ENCODE measurements at places on chromosomes 6 and 20.

DNA sequence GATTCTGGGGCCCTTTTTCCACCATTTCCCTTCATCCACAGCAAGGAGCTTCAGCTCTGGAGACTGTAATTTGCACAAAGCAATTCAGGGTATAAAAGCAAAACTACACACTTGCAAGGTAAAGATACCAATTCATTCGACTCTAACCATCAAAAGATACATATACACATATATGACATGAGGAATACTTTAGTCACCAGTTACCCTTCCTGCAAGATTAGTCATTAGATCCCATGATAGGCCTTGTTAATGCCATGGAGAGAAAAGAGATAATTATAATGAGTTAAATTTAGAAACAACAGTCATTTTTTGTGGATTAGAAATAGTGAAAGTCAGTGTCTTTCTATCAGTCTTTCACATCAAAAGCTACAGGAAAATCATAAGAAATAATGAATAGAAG lies 204.2 kb downstream of the KCNQ5 start:
- DNase-seq, result no peak

- DNase-seq, result no peak
Measured at GRCh38 chr6:132400883-132401617, at the start of gene MOXD1. TSS of gene MOXD1 (minus strand) at chr6:132401475. CDS start at chr6:132401426, 49 bp downstream.

DNA sequence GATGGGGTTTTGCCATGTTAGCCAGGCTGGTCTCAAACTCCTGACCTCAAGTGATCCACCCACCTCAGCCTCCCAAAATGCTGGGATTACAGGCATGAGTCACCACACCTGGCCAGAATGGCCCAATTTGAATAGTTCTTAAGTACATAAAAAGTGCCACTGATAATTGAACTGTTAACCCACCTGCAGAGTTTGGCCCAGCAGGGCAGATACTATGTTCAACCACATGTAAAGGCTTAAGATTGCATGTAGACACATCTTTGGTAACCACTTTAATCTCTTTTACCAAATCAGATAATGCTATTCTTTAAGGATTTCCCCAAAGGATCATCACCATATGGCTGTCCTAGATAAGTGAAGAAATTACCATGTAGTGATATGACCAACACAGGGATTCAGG lies 21.3 kb upstream of the SGK1 start:
- no peak for DNase-seq

DNA sequence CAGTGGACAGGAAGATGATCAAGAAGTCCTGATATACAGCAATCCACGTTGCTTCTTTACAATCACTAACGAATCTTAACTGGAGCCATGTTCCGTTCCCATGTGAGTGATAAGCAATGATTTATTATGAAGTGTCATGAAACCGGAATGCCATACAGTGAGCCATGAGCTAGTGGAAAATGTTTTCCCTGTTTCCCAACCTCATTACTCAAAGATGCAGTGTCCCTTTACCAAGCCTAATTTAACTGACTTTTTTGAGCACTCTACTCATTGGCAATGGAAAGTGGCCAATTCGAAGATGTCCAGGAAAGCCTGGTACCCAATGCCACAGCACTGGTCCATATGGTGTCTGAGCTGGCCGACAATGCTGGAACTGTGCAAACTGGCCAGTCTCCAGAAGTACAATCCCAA lies 148.3 kb downstream of the ZNF217 start:
- no peak for DNase-seq

- DNase-seq, result no peak
Measured at GRCh38 chr6:16288163-16288562, 49.8 kb downstream of the GMPR start.

DNA sequence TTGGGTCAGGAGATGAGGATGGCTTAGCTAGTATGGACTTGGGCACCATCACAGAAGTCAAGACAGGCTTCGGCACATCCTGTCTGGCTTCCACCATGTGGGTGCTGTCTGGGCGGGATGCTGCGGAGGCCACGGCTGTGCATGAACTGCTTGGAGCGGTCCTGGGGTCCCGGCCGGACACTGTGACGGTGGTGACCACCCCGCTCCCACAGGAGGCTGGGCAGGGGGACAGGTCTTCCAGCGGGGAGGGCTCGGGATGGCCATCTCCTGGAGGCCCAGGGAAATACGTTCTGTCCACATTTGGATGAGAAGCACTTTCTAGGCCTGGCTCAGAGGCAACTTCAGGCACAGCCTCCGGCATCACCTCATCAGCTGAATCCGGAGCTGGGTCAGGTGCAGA lies 32.1 kb upstream of the TCFL5 start:
- DNase-seq, result no peak

GRCh38 chr6:153957394-153957793 lies 81.6 kb upstream of the OPRM1 start:
- no peak for DNase-seq

DNA sequence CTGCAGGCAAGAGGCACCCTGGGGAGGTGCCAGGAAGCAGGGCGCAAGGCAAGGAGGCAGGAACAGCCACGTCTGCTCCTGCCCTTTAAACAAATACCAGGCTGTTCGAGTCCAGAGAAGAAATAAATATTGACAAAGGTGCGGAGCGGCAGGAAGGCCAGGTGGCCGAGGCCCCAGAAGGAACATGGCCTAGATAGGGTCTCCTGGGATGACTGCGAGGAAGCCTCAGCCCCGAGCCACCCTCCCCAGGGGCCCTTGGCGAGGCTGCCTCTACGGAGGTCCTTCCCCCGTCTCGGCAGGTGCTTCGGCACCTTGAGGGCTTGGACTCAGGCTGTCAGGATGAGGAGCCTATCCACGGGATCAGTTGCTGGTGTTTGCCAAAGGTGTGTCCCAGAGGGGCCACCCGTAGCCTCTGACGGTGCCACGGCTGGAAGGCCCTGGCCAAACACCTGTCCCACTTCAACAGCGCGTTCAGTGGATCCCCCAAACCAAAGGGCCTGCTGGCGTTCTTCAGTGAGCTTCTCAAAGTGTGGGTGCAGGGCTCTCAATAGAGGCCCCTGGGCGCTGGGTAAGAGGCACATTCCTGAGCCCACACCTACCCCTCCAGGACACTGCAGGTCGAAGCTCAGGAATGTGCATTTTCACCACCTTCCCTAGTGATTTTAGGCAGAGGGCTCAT lies 39.8 kb downstream of the SNX5 start:
- DNase-seq, result no peak

- no peak for DNase-seq
Measured at GRCh38 chr20:31870726-31871617, 538 bp downstream of the TTLL9 start.

Data from CD4-positive, alpha-beta T cell treated with Interleukin-15 for 1 hour (primary cell).